Fibroblast of upper back skin (primary cell): ENCODE measurements at places on chromosomes 2 and 18.
A peak's percentile ranks its signal among the peaks of the same experiment; 100 is the strongest.

DNA sequence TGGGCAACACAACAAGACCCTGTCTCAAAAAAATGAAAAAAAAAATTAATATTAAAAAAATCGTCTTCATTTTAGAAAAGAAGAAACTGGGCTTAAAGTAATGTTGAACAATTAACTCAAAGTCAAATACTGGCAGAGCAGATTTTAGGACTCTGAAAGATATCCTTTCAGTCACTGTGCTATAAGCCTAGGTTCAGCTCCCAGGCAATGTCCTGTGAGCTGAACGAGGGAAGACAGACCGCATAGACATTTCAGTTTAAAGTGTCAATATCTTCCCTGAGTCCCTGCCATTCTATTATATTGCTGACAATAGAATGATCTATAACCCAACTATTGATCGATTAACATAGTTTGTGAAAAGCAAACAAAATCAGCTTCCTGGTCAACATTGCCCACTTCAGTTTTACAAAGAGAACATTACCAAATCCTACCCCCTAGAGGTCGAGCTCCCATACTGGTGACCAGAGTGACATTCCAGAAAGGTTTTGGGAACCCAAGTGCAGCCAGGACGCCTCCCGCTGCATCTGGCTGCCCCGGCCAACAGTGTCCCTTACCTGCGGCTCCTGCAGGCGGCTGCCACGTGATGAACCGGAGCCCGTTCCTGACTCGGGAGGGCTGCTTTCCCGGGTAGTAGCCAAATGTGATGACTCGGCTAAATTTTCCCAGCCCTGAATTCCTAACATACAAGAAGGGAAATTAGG, 639 bp downstream of the MRO start:
- DNase-seq = peak; percentile 41

- peak; percentile 28 for DNase-seq
These were observed 4.7 kb downstream of the CAPG start for GRCh38 chr2:85405201-85406059.

DNA sequence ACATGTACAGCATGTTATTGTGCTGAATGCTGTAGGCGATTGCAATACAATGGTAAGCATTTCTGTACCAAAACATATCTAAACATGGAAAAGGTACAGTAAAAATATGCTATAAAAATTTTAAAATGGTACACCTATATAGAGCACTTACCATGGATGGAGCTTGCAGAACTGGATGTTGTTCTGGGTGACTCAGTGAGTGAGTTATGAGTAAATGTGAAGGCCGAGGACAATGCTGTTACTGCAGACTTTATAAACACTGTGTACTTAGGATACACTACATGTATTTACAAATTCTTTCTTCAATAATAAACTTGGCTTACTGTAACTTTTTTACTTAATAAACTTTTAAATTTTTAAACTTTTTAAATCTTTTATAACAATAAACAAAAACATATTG, 473.4 kb upstream of the UBE2E3 start:
- DNase-seq = no peak

GRCh38 chr2:43221763-43222474, 4.5 kb downstream of the ZFP36L2 start:
- peak; percentile 97 for DNase-seq

DNA sequence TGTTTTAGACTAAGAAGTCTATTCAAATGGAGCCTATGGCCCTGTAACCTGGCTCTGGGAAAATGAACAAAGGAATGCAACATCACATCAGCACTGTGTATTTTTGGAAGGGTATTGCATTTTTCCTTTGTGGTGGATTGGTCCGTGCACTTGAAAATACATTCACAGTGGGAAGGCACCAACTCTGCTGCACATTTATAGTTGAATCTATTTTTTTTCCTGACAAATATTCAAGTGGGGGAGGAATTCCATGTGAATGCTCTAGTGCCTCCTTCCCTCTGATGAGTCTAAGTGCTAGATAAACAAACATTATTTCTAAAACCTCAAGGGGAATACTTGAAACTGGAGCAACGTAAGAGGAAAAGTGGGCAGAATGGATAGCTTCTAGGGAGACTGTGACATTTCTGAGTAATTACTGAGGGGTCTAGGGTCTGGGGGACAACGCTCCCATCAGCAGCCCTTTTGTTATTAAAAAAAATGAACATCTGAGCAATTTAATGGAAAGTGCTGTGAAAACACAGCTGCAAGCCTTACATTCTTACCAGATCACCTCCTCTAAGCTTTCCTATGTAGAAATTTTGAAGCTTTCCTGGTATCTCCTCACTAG, 208.2 kb downstream of the SLC8A1 start:
- peak; percentile 85 for DNase-seq

DNA sequence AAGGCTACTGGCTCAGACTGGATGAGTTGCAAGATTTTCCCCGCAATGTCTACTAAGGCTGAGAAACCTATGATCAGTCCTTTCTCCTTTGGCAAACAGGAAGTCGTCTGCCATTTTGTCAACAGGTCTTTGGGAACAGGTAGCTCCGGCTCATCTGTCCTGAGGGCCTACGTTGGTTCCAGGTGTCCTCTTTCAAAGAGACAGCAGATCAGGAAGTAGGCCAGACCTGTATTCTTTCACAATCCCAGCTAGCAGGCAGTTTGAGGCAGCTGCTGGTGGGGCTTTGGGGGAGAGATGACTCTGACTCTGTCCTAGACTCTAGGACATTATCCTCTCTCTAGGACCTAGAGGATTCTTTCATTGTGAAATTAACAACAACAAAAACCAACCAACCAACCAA, 98.6 kb downstream of the ACTR2 start:
- no peak for DNase-seq

GRCh38 chr2:42908518-42909200, 116.3 kb upstream of the HAAO start:
- DNase-seq = no peak

DNA sequence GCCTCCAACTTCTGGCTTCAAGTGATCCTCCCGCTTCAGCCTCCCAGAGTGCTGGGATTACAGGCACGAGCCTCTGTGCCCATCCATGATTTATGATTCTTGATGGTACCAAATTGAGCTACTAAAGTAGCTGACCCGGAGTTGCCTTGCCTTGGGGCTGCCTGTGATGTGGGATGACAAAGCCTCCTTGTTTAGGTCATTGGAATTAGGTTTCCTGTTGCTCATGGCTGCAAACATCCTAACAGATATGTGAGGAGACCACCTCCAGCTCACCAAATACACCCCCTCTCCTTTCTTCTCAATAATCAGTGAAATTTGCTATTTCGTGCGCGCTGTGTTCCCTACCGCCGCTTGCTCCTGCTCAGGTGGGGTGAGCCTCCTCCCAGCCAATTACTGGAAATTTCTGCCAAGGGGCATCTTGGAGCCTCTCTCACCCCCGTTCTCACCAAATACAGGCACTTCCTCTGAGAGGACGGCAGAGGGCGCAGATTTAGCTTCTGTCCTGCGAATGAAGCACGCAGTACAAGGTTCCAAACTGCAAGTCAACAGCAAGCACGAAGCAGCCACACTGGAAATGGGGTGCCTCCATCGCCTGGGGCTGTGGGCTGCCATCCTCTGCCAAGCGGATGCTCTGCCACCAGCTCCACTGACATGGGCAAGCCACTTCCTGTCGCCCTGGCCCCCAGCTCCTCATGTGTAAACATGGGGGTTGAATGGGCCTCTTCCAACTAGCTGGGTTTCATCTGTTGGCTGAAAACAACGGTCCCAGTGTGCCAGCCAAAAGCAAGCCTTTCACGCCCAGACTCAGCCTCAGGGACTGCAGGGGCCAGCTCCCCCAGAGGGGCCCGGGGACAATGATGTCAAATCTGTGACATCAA, 71.7 kb downstream of the NCAPH start:
- DNase-seq = peak; percentile 75

DNA sequence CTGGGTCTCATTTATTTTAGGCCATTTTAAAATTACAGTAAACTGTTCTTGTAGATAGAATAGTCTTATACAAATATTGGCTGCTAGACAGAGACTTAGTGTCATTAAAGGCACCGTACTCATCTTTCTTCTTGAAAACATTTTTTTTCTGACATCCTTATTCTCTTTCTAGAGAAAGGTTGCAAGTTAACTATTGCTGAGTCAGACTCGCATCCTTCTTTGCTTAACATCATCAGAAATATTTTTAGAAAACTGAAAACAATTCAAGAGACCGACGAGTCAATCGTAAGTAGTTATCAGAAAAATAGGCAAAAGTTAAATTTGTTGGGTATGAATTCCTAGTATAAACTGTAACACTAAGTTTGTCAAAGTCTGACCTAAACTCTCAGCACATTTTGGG, 72.2 kb downstream of the HNMT start:
- DNase-seq = peak; percentile 31
